ENCODE measurements at places on chromosomes 1 and 21.
A peak's percentile ranks its signal among the peaks of the same experiment; 100 is the strongest.

GRCh38 chr1:90402893-90403849, 313.9 kb downstream of the BARHL2 start:
- DNase-seq = no peak

DNA sequence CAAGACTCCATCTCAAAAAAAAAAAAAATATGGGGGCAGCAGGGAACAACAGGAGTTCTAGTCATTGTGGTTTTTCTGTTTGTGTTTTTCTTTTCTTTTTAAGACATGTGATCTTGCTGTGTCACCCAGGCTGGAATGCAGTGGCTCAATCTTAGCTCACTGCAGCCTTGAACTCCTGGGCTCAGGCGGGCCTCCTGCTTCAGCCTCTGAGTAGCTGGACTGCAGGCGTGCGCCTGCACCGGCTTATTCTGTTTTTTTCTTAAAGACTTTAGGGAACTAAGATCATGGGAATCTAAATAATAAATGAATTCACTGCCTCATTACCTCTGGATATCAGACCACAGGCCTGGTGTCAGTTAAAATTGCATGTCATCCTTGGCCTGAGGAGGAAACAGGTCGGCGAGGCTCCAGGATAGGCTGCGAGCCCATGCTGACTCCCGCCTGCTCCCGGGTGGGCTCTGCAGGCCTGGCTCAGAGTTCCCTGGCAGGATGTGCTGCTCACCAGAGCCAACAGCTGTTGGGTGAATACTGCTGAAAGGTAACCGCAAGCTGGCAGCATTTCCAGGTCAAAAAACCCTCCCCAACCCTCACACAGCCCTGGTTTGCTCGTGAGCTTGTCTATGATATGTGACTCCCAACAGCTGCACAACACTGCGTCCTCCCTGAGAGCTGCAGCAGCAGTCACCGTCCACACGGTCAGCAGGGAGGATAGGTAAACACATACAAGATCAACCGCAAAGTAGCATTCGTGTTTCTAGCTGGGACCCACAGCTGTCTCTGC, 58.1 kb downstream of the SCCPDH start:
- peak; percentile 47 for DNase-seq

- DNase-seq = no peak
Observed at GRCh38 chr1:75730432-75730831, 5.9 kb downstream of the ACADM start.

- DNase-seq = no peak
Observed at GRCh38 chr1:28792644-28793121, 19.3 kb upstream of the OPRD1 start.

DNA sequence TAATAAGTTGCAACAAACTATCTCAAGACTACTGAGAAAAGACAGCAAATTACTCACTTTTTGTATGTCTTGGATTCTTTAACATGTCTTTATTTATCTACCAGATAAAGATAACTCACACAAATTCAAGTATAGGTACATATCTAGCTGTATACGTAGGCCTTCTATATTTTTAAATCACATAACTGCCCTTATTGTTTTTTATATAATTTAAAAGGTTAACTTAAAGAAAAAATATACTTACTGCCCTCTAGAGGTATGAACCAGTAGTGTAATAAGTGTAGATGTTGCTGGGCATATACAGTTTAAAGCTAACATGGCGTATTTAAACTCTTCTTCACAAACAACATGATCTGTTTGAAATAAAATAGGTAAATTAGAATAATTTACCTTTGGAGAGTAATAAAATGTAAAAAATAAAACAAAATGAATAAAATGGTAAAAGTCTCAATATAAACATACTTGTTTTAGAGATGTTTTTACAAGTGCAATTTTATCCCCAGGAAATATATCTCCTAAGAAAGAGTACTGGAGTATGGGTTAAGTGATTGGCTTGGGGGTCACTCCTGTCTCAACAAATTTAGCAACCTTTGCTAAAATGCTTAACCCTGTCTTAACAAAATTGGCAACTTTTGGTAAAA, 235.2 kb downstream of the KCNT2 start:
- DNase-seq = no peak

DNA sequence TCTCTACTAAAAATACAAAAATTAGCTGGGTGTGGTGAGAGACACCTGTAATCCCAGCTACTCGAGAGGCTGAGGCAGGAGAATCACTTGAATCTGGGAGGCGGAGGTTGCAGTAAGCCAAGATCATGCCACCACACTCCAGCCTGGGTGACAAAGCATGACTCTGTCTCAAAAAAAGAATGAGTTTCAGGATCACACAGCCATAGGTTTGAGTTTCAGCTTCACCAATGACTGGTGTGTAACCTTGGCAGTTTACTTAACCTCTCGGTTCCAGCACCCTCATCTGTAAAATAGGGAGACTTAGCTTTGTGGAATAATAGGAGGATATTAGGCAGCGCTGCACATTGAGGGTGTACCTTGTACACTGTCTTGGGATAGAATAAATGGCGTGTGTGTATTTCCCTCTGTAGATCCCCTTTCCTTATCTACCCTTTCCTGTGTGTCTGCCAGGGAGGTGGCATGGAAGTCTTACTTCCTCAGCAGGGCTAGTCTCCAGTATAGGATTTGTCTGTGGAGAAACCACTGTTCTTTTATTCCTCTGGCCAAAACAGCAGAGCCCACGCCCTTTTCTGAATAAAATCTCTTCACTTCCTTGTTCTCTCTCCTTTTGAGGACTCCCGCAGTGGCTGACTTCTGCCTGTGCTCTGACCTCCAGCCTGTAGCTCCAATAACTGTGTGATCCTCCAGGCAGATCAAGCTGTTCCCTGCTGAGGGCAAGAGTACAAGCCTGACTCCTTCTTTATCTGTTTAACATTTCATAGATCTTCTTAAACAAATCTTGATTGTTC, 90.4 kb downstream of the HHAT start:
- no peak for DNase-seq

- no peak for DNase-seq
Observed at GRCh38 chr1:15918962-15919715, 56.8 kb downstream of the ZBTB17 start.

GRCh38 chr1:100065969-100066227, 66.8 kb downstream of the SASS6 start:
- DNase-seq = no peak

DNA sequence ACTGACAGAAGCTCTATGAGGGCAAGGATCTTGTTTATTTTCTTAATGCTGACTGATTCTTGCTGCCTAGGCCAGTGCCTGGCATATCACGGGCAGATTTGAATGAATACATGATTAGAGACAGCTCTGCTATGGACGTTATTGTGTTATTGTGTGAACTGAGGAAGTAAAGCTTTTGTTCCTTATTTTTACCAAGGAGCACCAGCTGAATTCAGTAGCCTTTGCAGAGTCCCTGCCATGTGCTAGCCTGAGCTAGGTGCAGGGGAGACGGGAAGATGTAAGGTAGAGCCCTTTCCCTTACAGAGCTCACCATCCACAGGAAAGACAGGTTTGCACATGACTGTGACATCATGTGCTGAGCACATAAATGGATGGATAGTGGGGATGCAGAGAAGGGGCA, 36.0 kb upstream of the SCMH1 start:
- DNase-seq = no peak

DNA sequence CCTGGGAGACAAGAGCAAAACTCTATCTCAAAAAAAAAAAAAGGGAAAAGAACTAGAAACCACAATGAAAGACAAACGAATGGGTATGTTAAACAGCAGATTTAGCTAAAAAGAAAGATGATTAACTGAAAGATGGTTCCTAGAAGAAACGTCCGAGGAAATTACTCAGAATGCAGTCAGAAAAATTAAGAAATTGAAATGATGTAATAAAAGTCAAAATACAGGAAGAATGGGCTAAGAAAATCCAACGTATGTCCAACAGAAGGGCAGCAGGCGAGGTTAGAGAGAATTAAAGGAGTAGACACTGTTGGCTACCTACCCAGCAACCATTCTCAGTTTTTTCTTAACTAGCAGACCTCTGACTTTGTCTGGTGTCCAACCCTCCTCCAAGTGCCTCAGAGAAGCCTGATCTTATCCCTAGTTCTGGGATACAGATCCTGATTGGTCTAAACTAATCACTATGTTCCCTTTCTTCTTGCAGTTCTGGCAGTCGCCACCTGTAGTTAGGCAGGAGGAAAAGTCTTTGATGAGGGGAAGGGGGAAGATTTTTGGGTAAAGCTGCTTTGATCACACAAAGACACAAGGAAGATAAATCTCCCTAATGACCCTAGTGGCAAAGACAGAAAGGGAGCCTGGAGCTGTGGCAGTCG, 25.7 kb downstream of the GPR161 start:
- no peak for DNase-seq

DNA sequence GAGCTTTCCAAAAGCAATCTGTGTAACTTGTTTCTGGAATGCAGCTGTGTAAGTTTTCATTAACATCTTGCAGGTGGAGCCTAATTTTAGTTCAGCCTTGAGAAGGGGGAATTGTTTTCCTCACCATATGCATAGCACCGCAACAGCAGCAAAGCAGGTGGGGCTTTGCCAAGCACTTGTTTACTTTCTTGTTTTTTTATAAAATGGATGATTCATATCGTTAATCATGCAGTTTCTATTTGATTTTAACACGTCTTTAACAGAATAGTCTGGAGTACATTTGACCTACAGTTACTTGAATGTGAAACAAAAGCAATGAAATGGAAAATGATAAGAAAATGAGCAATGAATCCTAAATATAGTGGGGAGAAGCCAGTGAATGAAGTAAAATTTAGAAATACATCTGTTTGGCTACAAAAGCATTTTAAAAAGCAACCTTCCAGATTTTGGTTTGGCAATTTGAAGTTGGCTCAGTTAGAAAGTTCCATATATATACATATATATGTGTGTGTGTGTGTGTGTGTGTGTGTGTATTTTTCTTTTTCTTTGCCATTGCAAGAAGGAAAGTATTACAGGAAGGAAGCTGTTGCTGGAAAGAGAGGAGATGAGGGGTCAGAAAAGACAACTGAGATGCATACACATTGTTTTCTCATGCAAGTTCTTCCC, 119.0 kb upstream of the ADGRL2 start:
- DNase-seq = no peak

GRCh38 chr1:84010136-84010535, 11.2 kb upstream of the TTLL7 start:
- no peak for DNase-seq

DNA sequence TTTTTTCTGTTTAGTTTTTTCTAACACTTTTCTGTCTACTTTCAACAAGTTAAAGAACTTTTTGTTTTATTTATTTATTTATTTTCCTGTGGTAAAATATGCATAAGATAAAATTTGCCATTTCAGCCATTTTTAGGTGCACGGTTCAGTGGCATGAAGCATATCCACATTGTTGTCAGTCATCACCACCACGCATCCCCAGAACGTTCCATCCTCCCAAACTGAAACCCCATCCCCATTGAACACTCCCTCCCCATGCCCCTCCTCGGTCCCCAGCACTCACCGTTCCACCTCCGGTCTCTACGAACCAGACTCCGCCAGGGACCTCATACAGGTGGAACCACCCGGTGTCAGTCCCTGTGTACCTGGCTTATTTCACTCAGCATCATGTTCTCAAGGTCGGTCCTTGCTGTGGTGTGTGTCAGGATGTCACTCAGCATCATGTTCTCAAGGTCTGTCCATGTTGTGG, 118.1 kb downstream of the SIK1 start:
- DNase-seq = no peak

GRCh38 chr1:94408104-94408830, 9.9 kb upstream of the ABCD3 start:
- no peak for DNase-seq

GRCh38 chr21:43600642-43601402, 58.5 kb downstream of the HSF2BP start:
- DNase-seq = no peak

- no peak for DNase-seq
Observed at GRCh38 chr1:226201029-226201593, 14.6 kb upstream of the ACBD3 start.

- DNase-seq = no peak
Observed at GRCh38 chr1:214017191-214017982, 29.6 kb downstream of the PROX1 start.

DNA sequence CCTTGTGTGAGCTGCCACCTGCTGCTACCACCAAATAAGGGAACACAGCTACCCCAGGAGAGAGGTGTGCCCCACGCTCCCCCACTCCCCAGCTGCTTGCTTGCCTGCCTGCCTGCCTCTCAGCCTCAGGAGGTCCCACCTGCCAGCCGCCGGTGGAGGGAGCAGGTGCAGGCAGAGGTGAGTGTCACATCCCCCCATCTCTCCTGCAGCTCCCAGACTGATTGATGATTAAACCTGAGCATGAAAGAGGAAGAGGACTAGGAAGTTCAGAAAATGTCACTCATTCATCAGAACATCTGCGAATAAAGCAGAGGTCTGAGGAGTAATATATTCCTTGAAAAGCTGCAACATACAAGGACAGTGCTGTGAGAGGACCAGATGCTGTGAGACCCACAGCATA, 58.6 kb upstream of the HIVEP3 start:
- DNase-seq = no peak
